ENCODE measurements at places on chromosomes 12 and 14.

GRCh38 chr12:42590330-42590934, 886 bp upstream of the PRICKLE1 start:
- DNase-seq = no peak

DNA sequence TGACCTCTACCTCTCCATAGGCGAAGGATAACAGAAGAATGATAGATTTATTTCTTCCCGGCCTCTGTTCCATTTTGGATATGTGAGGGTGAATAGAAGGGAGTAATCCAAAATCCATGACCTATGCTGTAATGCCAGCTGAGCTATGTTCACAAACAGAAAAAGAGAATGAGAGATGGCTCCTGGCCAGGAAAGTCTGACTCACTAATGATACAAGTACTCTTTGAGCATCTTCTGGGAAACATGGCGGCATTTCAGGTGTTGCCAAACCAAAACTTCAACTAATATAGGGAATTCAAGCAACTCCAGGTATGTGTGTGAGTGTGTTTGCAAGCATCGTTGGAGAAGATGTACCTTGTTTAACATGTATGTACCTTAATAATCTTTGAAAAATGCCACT, 55.1 kb downstream of the MED13L start:
- DNase-seq = peak; percentile 56

- DNase-seq = no peak
Measured at GRCh38 chr14:30873308-30874119, 845 bp upstream of the COCH start.

- DNase-seq = no peak
Measured at GRCh38 chr12:56358836-56359532, 923 bp downstream of the STAT2 start.

DNA sequence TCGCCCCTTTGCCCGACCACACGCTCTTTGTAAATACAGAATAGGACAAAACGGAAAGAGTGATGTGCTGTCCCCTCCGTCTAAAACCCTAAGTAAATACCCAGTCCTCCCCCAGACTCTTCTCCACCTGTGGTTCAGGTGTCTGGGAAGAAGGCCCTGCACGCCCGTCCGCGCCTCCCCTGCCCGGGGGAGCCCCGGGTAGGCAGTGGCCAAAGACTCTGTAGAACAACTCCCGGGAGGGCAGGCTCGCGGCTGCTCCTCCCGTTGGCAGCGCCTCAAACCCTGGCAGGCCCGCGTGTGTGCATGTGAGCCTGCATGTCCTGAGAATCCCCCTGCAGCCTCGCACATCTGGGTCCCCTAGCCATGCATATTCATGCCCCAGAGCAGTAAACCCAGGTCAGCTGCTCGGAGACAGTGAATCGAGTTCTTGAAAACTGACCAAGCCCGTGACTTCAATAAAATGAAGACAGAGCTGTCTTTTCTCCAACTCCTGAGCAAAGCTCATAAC, 165.8 kb downstream of the MON2 start:
- peak; percentile 12 for DNase-seq

DNA sequence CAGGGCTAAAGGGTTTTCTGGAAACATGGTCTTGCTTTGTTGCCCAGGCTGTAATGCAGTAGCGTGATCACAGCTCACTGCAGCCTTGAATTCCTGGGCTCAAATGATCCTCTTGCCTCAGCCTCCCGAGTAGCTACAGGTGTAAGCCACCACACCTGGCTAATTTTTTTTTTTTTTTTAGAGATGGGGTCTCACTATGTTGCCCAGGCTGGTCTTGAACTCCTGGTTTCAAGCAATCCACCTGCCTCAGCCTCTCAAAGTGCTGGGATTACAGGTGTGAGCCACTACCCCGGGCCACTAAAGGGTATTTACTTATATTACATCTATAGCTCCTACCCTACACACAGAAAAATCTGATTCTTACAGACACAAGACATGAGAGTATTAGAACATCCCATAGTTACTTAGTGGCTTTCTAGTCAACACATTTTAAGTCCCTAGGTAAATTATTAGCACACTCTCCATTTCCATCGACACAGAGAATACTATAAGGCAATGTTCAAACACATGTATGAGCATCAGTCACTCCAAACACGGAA, 6.2 kb upstream of the DCAF11 start:
- no peak for DNase-seq

DNA sequence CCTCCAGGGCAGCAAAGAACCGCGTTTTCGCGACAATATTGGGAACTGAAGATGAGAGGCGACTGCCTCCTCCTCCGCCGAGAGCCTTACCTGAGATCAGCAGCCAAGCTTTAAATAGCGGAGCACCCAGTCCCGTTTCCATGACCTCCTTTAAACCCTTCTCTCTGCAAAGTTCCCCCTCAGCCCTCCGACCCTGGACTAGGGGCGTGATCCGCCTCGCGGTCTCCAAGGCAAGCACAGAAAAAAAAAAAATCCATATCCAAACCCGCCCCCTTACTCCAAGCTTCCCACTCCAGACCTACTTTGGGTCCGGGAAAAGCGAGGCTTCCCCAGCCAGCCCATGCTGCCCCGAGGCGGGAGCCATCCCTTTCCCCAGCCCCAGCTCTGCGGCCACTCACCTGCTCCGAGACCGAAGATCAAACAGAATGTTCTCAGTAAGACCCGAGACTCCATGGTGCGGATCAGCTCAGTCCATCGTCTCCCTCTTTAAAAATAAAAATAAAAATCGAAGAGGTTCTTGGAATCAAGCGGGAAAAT, 630 bp downstream of the NELL2 start:
- DNase-seq = peak; percentile 42

- no peak for DNase-seq
Measured at GRCh38 chr12:9754099-9754927, 6.4 kb downstream of the CD69 start.

- no peak for DNase-seq
Measured at GRCh38 chr12:3537719-3538465, 46.9 kb downstream of the PRMT8 start.

GRCh38 chr12:6688543-6688998, 604 bp downstream of the ZNF384 start:
- DNase-seq = peak; percentile 50

- DNase-seq = no peak
Measured at GRCh38 chr12:124053851-124054250, 80.8 kb downstream of the ZNF664 start.

GRCh38 chr14:87898301-87898700, 94.7 kb downstream of the GALC start:
- DNase-seq = no peak

All from CD4-positive, alpha-beta T cell treated with Interleukin-17A for 4 hours (primary cell).